ENCODE measurements at places on chromosomes 5 and 9.
A peak's percentile ranks its signal among the peaks of the same experiment; 100 is the strongest.

DNA sequence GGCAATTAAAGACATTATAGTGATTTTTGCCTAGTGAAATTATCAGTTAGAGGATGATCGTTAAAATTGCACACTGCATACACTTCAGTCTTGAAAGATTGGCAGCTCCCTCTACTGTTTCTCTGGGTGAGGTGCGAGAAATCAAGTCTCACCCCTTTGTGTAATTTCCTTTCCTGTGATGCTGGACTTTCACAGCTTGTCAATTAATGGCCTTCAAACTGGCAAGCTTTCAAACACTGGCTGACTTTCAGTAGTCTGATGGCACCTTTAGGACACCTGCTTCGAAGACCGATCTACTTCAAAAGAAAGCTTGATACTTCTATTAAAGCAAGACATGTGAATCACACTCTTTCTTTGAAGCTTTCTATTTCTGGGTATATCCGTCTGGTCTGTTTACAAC lies 706.7 kb upstream of the PTPRD start:
- DNase-seq, result no peak

DNA sequence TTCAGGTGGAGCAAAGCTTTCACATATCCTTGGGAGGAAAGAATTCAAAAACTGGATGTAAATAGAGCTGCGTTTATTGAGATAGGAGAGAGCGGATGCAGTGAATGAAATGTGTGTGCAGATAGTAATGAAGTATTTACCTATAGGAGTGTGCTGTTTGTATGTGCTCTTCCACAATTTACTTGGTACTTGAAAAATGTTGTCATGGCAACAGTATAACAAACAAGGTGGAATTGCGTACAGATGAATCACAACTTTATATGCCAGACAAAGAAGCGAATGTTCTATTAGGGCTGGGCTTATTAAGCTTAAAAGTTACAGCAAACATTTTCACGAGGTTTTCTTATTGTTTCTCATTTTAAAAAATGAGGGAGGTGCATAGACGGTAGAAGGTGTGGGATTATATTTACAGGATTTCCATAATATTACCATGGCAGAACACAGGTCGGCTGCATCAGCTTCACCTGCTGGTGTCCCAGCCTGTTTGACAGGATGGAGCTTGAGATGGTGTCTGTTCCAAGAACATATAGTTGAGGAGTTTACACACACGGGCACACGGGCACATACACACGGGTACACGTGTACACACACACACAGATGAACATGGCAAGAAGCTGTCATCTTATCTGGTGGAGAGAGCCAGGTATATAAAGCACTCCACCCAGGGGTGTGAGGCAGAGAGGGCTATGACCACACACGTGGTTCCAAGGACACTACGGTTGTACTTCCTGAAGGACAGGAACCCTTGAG lies 155.7 kb downstream of the RMI1 start:
- DNase-seq, result no peak

DNA sequence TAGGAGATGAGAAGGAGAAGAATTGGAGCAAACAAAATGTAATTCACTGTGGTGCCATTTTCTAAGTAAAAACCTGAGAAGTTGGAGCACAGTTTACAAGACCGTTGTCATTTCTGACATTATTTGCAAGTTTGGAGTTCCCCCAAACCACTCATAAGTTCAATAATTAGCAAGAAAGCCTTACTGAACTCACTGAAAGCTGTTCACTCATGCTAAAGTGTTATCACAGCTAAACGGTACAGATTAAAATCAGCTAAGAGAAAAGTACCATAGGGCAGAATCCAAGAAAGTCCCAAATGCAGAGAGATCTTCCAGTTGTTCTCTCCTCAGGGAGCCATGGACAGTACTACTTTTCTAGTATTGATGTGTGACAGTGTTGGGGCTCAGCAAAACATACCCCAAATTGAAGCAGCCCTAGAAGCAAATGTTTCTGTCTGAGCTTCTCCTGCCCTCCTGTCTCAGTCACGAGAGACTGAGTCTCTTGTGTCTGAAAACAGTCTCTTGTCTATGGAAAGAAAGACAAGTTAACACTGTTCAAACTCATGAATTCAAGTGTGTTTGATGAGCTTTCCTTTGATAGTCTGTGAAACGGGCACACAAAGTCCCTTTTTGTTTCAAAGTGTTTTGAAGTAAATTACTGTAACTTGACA lies 221.2 kb downstream of the GABRG2 start:
- DNase-seq, result no peak

DNA sequence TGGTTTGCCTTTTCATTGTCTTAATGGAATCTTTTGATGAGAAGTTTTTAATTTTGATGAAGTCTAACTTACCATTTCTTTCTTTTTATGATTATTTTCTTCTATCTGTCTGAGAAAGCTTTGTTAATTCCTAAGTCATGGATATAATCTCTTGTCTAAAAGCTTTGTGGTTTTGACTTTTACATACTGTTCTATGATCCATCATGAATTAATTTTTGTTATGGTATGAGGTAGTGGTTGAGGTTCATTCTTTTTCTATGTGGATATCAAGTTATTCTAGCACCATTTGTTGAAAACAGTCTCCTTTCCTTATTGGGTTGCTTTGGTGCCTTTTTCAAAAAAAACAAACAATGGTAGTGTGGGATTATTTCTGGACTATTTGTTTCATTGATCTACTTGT lies 20.4 kb downstream of the FBXO10 start:
- DNase-seq, result no peak

GRCh38 chr9:129737479-129738274 lies 15.2 kb downstream of the PTGES start:
- DNase-seq, result peak; percentile 87

DNA sequence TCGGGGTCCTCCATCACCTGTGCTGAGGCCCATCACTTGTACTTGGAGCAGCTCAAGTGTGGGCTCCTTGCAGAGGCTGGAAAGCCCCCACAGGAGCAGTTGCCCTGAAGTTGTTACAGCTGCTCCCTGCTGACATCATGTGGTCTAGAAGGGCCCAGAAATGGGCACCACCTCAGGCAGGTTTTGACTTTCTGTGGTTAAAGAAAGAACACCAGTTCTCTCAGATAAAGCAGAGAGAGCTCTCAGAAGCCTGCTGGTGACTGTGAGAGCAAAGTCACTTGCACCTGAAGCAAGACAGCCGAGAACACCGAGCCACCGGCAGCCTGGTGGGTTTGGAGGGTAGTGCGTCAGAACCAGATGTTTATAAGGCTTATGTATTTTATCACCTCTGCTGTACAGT lies 70.4 kb downstream of the MVB12B start:
- peak; percentile 39 for DNase-seq

GRCh38 chr5:112687306-112687705 lies 50.4 kb upstream of the APC start:
- DNase-seq, result no peak

DNA sequence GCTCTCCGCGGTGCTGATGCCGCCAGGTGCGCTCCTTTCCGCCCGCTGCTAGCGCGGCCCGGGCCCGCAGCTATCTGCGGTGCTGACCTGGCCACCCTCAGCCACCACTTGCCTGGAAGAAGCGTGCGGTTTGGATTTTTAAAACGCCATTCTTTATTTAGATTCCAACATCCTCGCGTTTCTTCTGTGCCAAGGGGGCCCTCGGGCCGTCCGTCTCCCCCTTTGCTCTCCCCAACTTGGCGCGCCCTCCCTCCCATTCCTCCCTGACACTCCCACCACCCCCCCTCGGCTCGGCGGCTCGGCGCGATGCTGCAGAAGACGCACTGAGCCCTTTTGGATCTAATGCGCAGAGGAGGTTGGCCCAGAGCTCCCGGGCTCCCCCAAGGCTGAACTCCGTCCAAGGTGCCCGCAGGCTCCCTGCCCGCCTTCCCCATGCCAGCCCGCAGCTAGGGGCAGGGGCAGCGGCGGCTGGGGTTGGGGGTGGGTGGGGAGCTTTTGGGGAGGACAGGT lies at the start of gene BARHL1:
TSS of gene BARHL1 (plus strand) at position 331 of the 510 bp plus-strand sequence. CDS start 192 bp downstream, outside the sequence.
- DNase-seq, result no peak

- DNase-seq, result no peak
These were observed 708.6 kb upstream of the WWC1 start for GRCh38 chr5:167582886-167583285.

- no peak for DNase-seq
These were observed 87.0 kb downstream of the LNPEP start for GRCh38 chr5:97022898-97023297.

DNA sequence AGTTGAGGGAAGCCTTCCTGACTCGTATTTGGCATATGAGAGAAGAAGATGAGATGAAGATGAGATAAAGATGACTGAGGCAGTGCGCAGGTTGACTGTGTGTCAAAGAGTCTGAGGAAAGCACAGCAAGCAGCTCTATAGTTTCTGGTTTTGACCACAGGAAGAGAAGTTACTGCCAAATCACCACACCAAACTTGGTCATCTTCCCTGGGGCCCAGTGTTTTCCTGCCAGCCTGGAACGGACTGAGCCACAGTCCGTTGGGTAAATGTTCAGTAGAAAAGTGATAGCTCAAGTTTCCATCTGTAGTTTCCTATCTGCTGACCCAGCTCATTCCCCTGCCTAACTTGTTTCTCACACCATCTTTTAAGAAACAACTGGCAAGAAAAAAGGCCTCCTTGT lies 80.7 kb upstream of the ADAMTS19 start:
- DNase-seq, result no peak

GRCh38 chr5:10588779-10589447 lies 25.0 kb downstream of the ANKRD33B start:
- no peak for DNase-seq

DNA sequence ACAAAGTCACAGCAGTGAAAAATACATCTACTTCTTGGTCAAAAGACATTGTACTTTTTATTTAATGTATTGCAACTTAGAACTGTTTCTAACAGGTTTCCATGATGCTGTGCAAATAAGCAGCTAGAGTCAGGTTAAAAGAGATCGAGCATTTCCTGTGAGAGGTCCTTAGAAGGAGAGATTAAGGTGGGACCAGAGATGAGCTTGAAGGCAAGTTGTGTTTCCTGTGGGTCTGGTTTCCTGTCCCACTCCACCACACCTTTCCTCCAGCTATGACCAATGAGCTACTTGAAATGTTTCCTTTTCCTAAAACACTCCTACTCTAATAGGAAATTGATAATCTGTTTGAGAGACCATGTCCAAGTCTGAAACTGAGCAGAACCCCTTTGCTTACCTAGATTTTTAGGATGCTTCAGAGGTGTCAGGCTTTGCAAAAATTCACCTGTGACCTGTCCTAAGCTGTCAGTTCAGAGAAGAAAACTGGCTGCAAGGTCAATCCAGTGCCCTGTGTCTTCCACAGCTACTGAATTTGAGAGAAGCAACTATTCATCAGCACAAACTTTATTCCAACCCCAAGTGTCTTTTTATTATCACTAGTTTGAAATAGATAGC lies 13.1 kb upstream of the RLN1 start:
- no peak for DNase-seq

DNA sequence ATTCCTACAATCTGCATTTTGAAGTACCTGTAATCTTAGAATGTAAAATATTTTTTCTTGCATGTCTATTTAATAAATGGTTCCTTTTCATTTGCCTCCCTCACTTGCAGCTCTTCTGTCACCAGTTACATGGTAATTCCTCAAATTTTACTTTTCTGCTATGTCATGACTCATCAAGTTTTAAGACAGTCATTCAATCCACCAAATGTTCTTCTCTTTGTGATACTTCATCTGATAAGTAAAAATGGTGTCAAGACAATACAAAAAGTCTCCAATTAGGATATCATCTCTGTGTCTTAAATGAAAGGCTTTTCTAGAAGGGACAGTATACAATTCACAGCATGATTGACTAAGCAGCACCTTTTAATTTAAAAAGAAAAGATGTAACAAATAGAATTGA lies 104.9 kb upstream of the FTMT start:
- no peak for DNase-seq

- peak; percentile 30 for DNase-seq
These were observed at the start of gene PARP8 for GRCh38 chr5:50666261-50667022. PARP8 (plus strand) TSS chr5:50666637; CDS start chr5:50667096, 459 bp downstream.

DNA sequence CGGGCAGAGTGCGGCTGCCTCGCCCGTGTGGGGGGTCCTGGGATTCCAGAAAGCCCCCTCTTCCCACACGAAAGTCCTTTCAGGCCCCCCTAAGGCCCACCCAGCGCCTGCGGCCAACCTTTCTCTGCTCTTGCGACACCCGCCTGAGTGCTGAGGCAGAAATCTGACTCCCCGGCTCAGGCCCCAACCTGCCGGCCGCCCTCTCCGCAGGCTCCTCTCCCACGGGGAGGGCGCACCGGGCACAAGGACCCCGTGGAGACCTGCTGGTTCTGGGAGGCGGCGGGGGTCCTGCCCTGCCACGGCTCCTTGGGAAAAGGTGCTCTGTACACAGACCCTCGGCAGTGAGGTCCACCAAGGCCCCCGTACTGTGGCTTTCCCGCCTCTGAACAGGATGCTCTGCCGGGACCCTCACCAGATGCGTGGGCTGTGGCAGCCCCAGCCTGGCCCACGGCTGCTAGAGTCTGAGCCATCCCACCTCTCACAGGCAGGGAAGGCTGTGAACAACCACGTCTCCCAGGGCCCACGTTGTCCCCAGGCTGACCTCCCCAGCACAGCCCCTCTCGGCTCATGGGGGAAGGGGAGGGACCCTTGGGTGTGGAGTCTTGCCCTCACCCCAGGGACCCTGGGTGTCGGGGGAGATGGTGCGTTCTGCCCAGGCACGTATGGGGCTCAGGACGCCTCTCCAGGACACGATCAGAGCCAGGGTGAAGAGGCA lies 41.5 kb upstream of the EGFL7 start:
- DNase-seq, result no peak

DNA sequence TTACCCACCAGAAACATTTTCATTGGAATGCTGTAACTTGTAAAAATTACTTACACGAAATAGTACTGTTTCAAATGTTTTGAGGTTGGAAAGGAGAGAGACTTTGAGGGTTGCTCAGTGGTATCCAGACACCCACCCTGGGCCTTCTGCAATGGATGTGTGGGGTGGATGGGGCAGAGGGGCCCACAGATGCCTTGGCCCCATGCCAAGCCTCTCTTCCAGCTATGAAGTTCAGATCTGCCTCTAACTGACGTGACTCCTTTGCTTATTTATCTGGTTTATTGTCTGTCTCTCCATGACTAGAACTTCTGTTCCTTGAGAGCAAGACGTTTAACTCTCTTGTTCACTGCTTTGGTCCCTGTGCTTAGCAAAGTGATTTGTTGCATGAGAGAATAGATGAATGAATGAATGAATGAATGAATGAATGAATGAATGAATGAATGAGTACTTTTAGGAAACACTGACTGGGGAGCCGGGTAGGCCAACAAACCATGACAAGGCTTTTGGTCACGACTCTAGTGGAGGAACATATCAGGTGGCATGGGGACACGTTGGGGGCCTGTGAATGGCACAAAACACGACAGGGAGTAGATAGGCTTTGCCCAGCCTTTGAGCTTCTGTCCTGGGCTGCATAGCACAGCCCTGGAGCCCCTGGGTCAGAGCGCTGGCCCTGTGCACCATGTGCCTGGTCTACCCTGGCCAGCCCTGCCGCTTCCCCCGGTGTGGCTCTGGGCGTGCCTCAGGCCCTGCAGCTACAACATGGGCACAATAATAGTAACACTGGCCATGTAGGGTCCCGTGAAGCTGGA lies 31.8 kb downstream of the AK8 start:
- DNase-seq, result no peak

DNA sequence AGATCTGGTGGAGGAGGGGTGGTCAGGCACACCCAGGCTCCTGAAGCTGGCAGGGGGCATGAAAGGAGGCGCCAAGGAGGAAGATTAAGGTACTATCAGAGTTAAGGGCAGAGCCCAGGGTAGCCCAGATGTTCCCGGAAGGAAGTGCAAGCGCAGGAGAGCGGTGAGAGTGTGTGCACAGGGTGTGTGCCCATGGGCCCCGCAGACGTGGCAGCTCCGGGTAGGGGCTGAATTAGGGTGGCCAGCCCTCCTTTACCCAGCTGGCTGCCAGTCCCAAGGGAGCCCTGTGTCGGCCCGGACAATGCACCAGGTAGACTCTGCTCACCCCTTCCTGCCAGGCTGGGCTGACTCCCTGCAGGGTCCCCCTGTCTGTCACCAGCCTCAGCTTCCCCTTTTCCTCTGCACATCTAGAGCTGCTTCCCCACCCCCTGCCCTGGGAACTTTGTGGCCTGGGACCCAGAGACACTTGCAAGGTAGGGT lies at the start of gene SMIM33:
TSS of gene SMIM33 (plus strand) at position 184 of the 480 bp plus-strand sequence. CDS start at position 302, 118 bp downstream.
- no peak for DNase-seq
